ENCODE measurements at places on chromosomes 11 and 22.

- no peak for DNase-seq
Measured at GRCh38 chr11:2218031-2218633, 46.5 kb upstream of the TH start.

- no peak for DNase-seq
Measured at GRCh38 chr11:122779047-122779629, 59.2 kb upstream of the CRTAM start.

GRCh38 chr11:33785609-33786008, 11.3 kb upstream of the FBXO3 start:
- no peak for DNase-seq

DNA sequence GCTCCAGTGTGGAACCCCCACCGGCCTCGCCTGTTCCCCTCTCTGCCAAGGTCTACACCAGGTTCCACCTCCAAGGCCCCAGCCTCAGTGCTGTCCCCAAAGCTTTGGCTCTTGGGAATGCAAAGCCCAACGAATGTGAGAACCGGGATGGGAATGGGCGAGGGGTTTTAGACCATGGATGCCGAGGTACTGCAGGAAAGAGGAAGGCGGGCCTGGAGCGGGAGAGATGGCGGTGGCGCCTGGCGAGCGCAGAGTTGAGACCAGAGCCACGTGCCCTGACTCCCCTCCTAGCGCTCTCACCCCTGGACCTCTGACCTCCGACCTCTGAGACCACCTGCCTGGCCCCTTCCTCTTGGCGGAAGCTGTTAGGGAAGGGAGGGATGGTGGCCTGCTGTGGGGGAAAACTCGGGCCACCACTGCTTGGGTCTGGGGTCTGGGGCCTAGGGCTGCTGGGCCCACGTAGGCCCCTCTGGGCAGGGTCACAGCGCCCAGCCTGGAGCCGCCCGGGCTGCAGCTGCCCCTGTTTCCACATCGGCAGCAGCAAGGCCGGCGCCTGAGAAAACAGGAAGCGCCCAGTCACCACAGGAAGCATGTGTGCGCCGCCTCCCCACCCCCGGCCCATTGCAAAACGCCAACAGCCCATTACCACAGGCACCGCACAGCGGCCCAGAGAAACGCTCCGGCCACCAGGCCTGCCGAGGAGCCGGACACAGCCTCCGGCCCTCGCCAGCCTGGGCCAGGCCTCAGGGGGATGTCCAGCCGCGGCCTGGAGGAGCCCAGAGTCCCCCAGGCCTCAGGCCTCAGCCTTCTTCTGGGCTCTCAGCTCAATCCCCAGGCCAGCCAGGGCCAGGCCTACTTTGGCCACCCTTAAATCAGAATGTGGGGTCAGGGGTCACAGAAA, 13.8 kb upstream of the SLC39A13 start:
- no peak for DNase-seq

DNA sequence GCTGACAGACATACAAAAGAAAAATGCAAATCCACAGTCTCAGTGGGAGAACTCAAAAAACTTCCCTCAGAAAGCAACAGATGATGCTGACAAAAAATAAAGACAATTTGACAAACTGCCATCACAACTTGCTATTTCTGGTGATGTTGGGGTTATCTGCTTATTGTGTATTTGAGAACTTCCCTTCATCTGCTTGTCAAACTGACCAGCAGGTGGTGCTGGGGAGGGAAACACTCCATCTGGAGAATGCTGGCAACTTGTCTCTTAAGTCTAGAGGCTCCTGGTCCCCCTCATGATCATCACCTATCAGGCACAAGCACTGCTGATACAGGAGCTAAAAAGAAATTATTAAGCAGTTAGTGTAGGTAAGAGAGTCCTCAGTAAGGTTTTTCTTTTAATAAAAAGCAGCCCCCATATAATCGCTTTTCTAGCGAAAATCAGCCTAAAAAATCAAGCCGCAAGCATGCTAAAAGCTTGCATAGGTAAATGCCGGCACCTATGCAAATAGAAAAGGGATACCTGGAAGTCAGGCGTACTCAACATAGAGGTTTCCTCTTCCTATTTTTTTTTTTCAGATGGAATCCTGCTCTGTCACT, 9.8 kb upstream of the FAM111B start:
- peak; percentile 78 for DNase-seq

DNA sequence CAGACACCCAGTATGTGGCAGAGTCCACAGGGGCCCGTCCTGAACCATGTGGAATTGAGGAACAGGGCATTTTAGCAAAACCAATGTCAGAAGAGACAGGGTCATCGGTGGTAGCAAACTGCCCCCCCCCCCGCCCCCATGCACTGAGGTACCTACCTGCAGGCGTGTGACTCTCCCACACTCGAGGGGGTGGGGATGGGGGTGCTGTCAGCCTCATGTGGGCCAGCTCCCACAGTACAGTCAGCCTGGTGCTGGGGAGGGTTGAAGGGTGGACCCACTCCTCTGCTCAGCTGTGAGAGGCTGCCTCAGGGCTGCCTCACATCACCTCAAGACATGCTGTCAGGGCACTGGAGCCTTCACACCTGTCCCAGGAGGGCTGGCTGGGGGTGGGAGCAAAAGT, 10.7 kb upstream of the SUSD2 start:
- no peak for DNase-seq

- DNase-seq = no peak
Measured at GRCh38 chr11:59243633-59244032, 30.9 kb upstream of the MPEG1 start.

DNA sequence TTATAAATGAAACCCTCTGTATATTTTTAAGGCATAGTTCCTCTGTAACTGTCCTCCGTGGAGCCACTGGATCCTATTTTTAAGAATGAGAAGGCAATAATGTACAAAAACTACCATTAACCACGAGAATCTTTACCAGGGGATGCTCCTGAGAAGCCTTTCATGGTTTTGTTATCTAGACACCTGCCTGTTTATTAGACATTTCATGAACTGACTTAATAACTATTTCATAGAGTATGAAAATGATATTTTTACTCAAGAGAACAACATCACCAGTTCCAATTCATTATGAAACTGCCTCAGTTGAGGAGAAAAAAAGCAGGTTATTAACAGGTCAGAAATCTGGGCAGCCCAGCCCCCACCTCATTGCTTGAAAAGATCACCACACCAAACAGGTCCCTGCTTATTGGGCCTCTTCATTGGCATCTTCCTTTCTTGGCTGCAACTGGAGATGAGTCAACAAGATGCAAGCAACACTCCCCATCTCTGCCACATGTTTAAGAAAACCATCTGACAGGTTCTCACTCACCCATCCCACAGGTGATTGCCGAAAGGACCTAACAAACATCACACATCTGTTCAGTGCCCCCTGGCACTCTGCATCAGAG, 27.8 kb downstream of the ETS1 start:
- no peak for DNase-seq

Measured in adipocyte (in vitro differentiated cells).